ENCODE measurements at places on chromosomes 6 and 20.
A peak's percentile ranks its signal among the peaks of the same experiment; 100 is the strongest.

DNA sequence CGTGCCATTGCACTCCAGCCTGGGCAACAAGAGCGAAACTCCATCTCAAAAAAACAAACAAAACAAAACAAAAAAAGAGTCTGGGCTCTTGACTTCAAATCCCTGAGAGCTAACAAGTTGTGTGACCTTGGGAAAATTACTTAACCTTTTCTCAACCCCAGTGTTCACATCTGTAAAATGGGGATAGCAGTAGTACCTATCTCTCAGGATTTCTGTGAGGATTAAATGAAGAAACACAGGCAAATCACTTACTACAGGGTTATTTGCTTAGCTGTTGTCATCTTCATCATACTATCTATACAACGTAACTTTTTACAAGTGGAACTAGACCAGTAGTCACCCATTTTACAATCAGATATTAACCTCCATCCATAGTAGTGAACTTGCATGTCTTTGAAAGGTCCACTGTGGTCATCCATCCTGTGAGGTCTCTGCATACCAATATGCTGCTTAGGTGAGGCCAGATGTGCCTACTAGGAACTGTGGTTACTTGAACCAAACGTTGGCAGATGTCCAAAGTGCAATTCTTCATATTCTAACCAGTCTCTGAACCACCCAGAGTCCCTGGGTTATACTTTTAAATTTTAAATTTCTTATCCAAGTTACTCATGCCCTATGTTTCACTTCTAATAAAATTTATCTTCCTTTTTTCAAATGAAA is 128.9 kb upstream of the BEND3 start:
- no peak for DNase-seq

GRCh38 chr20:38211200-38212097 is 46.4 kb upstream of the TGM2 start:
- DNase-seq, result no peak

DNA sequence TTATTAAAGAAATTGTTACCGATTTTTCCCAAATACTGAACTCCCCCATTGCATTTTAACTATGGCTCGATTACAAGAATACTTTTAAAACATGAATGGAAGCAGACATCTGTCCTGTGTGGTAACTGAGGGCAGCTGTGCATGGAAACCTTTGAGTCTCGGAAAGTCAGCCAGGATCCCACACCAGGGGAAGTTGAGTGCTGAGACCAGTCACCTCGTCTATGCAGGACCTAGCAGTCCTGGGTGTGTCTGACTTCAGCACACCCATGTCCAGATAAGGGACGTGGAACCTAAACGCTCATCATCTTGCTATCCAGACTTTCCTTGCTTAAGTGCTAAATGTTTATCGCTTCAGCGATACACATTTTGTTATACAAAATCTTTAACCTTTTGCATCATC is 6.1 kb downstream of the RIN2 start:
- DNase-seq, result no peak

DNA sequence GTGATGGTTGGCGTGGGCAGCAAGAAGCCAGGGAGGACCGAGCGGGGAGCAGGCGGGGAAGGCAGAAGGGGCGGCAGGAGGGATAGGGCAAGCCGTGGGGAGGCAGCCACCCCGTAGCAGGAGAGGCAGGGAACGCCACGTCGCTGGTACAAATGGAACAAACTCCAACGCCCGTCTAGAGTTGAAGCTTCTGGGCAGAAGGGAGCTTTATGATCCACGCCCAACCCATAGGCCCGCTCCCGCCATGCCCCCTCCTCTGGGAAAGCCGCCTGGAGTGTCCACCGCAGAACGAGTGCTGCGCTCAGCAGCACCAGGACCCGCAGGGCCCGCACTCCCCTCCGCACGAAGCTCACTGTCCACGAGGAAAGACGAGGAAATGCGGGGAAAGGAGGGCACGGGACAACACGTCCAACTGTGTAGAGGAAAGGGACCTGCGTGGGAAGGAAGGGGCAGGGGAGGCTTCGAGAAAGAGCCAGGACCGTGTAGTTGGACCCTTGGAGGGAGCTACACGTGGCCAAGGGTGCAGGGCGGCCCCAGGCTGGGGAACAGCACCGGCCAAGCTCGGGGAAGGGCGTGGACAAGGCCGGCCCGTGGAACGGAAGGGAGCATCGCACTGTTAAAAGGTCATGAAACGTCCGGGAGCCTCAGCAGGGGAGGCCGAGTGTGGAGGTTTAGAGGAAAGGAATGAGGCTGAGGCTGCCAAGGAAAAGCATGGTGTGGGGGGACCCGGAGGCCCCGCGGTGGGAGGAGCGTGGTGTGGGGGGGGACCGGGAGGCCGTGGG is 204.0 kb downstream of the DLL1 start:
- DNase-seq, result no peak

DNA sequence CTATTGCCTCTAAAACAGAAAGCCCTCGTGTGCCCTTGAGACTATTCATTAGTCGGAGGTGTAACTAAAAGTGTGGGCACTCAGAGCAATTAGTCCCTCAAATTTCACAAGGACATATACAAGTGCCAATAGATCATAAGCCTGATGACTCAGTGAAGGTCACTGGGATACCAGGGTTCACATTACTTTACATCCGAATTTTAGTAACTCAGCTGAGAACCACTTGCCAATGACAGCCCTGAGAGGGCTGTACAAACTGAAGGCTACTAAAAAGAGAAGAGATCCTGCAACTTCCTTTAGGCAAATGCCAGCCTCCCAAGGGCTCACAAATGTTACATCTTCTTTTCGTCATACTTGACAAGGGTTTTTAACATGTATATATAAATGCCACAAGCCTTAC is 369.6 kb downstream of the TENT5A start:
- DNase-seq, result no peak

DNA sequence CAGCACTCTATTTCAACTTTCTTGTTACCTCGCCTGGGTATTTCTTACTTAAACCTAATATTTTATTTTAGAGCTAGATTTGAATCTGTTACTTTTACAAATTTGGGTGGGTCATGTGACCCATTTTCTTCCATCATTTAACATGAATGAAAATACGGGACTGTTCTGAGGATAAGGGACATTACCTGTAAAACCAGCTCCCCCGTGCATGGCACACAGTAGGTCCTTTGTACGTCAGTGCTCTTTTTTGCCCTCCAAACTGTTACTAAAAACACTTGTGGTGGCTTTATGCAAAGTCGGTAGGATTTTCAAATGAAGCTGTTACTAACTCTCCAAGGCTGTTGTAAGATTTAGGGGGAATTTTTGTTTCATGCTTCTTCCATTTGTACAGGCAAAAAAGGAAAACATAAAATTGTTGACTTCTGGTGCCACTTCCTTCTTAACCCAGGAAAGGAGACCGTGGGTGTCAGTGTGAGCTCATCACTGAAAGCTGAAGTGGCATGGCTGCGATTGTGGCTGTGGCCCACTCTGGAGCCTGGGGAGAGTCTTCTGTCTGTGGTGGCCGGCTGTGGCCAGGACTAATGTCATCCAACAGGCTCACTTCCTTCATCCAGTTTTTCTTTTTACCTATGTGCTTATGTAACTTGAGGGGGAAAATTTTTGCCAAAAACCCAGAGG is 40.2 kb upstream of the PXDC1 start:
- DNase-seq, result no peak

- no peak for DNase-seq
Measured at GRCh38 chr20:5369629-5370028, 52.9 kb upstream of the PROKR2 start.

DNA sequence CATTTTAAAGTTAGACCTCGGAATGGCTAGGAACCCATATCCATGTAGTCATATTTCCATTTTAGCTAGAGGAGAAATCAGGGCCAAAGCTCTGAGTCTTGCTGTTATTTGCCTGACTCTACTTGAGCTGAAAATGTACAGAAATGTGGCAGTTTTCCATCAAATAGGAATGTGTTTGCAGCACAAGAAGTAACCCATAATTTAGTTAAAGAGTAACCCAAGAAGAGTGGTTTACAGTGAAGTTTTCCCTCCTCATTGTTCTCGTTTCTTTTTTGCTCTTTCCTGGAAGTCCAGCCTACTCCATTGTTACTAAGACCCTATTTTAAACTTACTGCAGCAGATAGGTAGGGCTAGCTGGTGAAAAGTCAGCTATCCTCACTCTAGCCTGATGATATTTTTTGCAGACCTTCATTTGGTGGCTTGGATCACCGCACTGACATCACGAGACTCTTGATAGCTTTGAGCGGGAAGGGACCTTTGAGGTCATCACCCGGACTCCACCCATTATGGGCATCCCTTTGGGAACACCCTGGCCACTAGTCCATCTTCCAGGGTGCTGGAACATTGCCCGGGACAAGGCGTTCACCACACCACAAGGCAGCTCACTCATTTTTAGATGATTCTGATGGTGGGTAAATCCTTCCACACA is 28.0 kb upstream of the ADGRF5 start:
- DNase-seq, result no peak

DNA sequence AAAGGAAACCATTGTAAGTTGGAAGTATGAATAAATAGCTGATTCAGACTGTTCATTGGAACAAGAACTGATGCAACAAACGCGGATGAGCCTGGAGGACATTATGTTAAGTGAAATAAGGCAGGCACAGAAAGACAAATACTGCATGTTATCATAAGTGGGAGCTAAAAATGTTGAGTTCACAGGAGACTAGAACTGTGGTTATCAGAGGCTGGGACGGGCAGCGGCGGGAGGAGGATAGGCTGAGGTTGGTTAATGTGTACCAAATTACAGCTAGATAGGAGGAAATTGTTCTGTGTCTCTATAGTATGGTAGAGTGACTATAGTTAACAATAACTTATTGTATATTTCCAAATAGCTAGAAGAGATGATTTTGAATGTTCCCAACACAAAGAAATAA is 40.8 kb downstream of the FAM229B start:
- no peak for DNase-seq

DNA sequence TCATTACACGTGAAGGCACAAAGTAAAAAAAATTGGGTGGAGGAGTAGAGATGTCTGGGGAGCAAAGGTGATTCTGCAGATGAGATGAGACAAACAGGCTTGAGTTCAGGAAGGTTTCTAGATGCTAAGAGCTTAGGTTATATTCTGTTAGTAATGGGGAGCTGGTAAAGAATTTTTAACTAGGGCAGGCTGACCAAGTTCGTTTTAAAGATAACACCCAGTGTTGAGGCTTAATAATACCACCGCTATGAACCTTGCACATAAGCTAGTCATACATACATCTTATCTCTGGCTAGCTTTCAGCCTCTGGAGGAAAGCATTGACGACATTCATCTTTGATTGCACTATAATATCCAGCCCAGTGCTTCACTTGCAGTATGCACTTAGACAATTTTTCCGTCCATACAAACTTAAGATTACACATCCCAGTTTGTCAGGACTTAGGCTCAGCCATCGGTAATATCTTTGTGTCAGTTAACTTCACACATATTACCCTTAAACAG is 12.1 kb downstream of the NHSL1 start:
- no peak for DNase-seq

DNA sequence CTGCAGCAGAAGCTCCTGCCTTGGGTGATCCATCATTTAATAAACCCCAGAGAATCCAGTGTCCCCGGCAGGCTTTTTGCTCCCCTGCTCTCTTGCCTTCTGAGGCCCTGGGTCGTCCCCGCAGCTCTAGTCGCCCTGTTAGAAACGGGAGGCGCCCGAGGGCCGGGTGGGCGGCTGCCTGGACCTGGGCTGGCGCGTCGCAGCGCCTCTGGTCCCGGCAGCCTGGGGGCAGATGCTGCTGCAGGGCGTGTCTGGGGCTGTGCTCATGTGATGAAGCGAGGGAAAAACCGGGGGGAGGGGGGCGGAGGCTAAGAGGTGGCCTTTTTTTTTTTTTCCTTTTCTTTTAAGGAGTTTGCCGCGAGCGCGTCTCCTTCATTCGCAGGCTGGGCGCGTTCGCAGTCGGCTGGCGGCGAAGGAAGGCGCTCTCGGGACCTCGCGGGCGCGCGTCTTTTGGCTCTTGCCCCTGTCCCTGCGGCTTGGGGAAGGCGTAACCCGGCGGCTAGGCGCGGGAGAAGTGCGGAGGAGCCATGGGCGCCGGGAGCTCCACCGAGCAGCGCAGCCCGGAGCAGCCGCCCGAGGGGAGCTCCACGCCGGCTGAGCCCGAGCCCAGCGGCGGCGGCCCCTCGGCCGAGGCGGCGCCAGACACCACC is 394 bp downstream of the AKAP12 start:
- peak; percentile 58 for DNase-seq

GRCh38 chr20:41373931-41374920 is 7.6 kb upstream of the EMILIN3 start:
- no peak for DNase-seq

Measured in activated naive CD8-positive, alpha-beta T cell treated with anti-CD3 and anti-CD28 coated beads for 36 hours (primary cell).